AG08396 (cell line): ENCODE measurements at places on chromosomes 2 and 18.
A peak's percentile ranks its signal among the peaks of the same experiment; 100 is the strongest.

DNA sequence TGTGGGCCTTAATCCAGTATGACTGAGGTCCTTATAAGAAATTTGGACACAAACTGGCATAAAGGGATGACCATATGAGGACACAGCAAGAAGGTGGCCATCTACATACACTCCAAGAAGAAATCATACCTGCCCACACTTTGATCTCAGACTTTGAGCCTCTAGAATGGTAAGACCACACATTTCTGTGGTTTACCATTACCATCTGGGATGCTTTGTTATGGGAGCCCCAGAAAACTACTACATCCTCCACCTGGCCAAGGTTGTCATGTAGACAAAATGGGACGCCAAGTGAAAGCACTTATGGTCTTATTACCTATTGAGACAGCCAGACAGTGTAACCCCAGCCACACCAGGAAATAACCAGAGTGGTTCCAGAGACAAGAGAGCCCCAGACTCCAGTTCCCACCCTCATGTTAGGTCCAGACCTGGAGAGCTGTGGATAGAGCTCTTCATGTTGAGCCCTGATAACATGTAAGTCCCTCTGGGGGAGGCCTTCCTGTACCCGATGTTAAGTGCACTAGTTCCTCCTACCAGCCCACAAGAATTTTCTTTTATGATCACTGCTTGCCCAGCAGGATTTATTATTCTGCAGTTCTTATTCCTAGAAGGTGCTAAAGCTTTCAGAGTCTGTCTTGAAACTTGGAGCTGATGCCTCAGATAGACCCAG lies 4.6 kb upstream of the ADD2 start:
- DNase-seq, result no peak

- no peak for DNase-seq
Measured at GRCh38 chr2:230711224-230711623, 1.4 kb upstream of the CAB39 start.

DNA sequence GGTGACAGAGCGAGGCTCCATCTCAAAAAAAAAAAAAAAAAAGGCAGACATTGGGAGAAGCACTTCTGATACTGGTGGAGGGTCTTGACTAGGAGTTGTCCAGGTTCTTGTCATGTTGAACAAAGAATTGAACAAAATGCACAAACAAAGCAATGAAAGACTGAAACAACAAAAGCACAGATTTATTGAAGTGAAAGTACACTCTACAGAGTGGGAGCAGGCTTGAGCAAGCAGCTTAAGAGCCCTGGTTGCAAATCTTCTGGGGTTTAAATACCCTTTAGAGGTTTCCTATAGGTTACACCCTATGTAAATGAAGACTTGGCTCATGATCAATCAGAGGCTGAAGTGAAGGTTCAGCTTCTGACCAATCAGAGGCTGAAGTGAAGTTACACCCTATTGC lies 6.4 kb upstream of the SS18 start:
- no peak for DNase-seq

- peak; percentile 76 for DNase-seq
Measured at GRCh38 chr2:70523996-70524965, 29.3 kb downstream of the TGFA start.

DNA sequence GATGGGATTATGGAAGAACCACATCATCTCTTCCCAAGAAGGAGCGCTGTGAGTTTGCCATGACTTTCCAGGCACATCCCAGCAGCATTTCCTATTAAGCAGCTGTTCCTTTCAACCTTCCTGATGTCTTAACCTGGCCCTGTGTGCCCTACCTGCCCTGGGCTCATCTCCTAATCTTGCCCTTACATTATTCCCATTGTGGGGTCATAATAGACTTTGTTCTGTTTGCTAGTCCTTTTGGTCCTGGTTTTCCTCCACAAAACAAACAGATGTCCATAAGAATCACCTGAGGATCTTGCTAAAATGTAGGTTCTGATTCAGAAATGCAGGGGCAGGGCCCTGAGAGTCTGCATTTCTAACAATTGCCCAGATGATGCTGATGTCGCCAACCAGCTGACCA lies 38.6 kb upstream of the TANK start:
- no peak for DNase-seq
